ENCODE measurements at places on chromosomes 16 and 17. TPM values are rescaled to one million over a fixed set of nuclear protein-coding genes. Genes with fewer than 3 reads are reported as not detected.

- DNase-seq, result no peak
Measured at GRCh38 chr16:11535494-11535893, 51.2 kb downstream of the LITAF start.

Gene KRT32
- not detected for polyA plus RNA-seq

DNA sequence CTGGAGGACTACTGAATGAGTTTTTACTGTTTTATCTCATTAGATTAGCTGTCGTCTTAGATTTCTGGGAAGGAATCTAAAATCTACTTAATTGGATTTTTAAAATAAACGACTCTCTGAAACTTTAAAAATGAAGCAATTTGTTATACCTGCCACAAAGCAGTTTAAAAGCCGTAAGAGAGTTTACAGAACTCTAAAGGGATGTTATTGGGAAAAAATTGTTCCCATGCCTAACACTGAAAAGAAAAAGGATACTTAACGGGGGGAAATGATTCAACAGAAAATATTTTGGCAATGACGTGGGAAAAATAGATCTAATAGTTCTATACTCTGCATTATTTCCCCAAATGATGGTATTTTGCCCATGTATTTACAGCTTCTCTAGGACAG lies 27.0 kb downstream of the ARHGAP17 start:
- no peak for DNase-seq

DNA sequence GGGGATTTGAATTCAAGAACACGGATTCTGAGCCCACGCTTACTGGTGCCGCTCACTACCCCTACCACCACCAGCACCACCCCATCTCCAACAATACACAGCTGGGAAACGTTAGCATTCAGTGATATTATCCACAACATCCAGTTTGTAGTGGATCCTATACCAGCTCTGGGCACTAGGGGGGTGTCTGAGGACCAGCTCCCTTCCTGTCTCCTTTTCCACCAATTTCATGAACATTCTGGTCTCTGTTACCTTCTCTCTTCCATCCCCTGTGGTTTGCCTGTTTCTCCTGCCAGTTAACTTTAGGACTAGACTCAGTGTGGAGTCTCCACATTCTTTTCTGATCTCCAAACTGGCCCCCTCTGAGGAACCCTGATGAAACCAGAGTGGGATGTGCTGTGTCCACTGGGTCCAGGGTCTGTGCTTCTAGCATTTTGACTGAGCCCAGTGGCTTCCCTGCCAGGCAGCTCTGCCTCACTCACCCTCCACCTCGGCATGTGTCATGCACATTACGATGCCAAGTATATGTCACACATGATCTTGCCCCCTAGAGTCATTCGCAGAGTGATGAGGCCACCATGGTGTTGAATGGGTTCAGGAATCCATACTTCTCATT lies 187.0 kb upstream of the CDH13 start:
- no peak for DNase-seq

GRCh38 chr17:66025551-66025950 lies 166.4 kb downstream of the CEP112 start:
- no peak for DNase-seq

Gene SOCS1
- polyA plus RNA-seq, result 5.7 TPM

Gene C16orf95
- 2.5 TPM for polyA plus RNA-seq

- no peak for DNase-seq
Measured at GRCh38 chr17:28485049-28485448, 11.6 kb downstream of the SLC13A2 start.

GRCh38 chr17:31915456-31916100 lies 14.1 kb upstream of the UTP6 start:
- DNase-seq, result no peak

GRCh38 chr17:60916043-60916442 lies 238.4 kb downstream of the BCAS3 start:
- DNase-seq, result no peak

Gene B4GALNT2
- polyA plus RNA-seq, result 0.43 TPM

DNA sequence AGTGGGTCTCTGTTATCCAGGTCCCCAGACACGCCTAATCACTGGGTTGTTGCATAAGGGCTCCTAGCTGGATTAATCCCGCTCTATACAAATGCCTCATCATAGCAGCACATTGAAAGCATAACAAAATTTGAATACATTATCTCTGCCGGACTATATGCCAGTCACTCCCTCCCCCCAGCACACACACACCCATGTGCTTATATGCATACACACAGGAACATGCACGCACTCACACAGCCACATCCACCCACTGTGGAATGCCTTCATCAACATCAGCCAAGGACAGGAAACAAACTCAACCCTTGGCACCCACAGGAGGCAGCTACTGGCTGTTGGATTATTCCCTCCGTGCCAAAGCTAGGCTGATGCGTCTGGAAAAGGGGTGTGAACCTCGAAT lies 3.5 kb upstream of the CDH13 start:
- no peak for DNase-seq

Gene GPR179
- polyA plus RNA-seq, result 0.11 TPM

DNA sequence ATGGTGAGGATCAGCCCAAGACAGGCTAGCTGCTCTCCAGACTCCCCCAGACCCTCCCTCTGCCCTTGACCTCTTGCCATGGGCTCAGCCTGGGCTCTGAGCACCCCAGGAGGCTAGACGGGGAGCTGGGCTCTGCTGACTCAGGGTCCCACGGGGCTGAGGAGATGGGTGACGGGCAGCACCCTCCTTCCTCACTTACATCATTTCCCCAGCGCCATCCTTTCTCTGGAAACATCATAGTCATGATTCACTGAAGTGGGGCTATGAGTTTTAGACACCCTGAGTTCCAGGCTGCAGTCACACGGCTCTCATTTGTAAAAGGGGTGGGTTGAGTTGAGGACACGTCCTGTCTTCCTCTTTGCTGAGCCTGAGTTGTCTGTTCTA lies 3.0 kb upstream of the ITGAX start:
- DNase-seq, result no peak

DNA sequence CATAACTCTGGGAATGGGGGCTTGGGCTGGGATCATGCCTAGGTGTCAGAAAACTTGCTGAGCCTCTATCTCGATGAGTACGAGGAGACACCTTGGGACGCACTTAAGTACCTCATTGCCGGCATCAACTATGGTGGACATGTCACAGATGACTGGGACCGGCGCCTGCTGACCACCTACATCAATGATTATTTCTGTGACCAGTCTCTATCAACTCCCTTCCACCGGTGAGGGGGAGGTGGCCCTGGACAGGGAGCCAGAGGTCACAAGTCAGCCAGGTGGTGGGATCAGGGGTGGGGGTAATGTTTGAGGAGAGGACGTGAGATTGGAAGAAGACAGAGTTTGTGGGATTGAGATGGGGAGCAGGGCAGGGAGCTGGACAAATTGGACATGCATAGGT lies 3.4 kb upstream of the KDM6B start:
- no peak for DNase-seq

DNA sequence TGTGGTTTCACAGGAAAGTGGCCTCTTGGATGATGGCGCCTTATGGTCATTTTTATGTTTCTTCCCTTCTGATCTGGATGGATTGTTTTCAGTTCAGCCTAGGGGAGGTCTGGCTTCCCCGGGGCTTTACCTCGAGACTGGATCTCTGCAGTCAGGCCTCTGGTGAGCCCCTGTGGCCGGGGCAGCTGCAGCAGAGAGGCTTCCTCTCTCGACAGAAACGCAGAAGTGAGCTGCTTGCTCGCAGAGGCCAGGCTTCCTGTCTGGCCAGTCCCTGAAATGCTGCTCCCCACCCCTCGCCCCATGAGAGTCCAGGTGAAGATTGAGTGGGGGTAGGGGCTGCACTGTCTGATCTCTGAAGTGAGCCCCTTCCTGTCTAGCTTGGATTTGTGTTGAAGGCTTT lies 44.0 kb downstream of the PLCG2 start:
- no peak for DNase-seq

- DNase-seq, result no peak
Measured at GRCh38 chr16:59330019-59330670, 596.0 kb upstream of the GOT2 start.

Gene NTN3
- polyA plus RNA-seq, result 2.1 TPM

Gene UNC13D
- polyA plus RNA-seq, result 9.8 TPM

Gene TBC1D26
- 0.30 TPM for polyA plus RNA-seq

Gene SCARF1
- 6.4 TPM for polyA plus RNA-seq

Gene KRTAP2-3
- polyA plus RNA-seq, result not detected

GRCh38 chr17:4557626-4558346 lies 2.6 kb downstream of the GGT6 start:
- no peak for DNase-seq

Gene BEAN1
- 2.9 TPM for polyA plus RNA-seq

GRCh38 chr17:73851091-73851490 lies 206.8 kb upstream of the SDK2 start:
- no peak for DNase-seq

Gene HSD17B1
- polyA plus RNA-seq, result 3.0 TPM

DNA sequence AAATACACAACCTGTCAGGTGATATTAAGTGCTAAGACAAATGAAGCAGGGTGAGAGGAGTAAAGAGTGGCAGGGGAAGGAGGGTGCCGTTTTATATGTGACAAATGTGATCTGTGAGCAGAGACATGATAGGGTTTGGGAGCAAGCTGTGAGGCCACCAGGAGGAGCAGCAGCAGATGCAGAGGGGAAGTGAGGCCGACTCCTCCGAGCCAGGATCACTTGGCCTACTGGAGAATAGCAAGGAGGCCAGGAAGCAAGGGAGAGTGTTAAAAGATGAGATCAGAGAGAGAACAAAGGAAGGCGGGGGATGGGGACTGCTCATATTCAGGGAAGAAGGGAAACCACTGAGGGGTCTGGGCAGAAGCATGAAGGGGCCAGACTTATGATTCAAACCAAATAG lies 129.4 kb downstream of the TANGO6 start:
- no peak for DNase-seq

Gene TBX4
- 0.60 TPM for polyA plus RNA-seq

Gene PIRT
- 0.08 TPM for polyA plus RNA-seq

- DNase-seq, result no peak
Measured at GRCh38 chr16:53232826-53233529, 178.2 kb downstream of the CHD9 start.

DNA sequence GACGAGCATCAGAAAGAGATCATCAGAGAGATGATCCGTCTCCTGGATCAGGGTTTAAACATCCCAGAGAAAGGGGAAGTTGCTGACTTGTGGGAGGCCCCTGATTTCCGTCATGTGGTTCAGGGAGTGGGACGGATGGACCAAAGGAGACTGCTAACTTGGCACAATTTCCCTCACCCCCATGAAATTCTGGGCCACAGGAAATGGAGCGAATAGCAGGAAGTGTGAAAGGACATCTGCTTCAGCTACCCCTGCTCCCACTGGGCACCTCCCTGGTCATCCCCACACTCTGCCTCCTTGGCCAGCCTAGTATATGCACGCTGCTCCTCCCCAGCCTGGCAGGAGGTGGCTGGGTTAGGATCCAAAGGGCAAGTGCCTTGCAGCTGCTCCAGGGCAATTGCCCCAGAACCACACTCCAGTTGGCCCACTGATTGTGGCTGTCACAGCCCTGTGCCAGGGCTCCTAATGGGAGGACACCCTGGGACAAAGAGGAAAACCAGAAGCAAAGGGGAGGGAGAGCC lies 1.3 kb downstream of the ARRB2 start:
- DNase-seq, result no peak

- no peak for DNase-seq
Measured at GRCh38 chr16:24820522-24820921, 25.2 kb upstream of the SLC5A11 start.

Gene DHX38
- polyA plus RNA-seq, result 57.1 TPM

Gene IGSF6
- 7.6 TPM for polyA plus RNA-seq

Measured in left renal pelvis (tissue), 4 donors.